ENCODE measurements at places on chromosomes 13 and 19.

- no peak for DNase-seq
These were observed 6.8 kb downstream of the CEACAM1 start for GRCh38 chr19:42521346-42522030.

- no peak for DNase-seq
These were observed 130.4 kb downstream of the DPF1 start for GRCh38 chr19:38093587-38093986.

DNA sequence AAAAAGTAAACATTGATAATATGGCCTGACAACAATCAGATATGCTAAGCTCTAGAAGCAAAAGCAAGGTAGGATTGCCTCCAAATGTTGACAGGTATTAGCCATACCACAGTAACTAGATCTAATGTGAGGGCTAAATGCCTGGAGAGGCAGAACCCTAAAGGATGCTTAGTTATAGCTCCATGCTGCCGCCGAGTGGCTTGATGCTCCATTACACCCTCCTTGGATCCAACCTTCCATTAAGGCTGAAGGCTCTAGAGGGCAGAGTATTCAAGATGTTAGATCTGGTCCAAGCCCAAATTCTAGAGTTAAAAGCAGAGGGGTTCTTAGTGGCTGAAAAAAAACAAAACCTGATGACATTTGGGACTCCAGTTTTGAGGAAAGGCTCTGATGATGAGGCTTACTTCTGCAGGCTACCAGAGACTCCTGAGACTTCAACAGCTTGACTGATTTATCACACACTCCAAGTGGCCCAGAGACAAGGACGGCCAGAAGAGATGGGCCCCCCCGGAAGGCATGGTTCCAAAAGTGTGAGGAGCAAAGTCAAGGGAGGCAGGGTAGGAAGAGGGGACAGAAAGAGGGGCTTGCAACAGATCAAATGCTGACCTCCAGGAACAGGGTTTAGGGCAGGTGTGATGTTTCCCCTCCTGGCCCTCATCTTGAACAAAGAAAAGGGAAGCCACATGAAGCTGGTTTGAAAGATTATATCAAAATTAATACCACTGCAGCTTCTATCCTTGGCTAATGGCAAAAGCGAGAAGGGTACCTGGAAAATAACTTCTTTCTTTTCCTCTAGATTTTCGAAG lies 21.9 kb upstream of the CPB2 start:
- DNase-seq: peak; percentile 23

GRCh38 chr13:99196466-99197116 lies 4.1 kb upstream of the UBAC2 start:
- DNase-seq: no peak

GRCh38 chr19:49613374-49613773 lies 22.4 kb downstream of the PRR12 start:
- DNase-seq: no peak

DNA sequence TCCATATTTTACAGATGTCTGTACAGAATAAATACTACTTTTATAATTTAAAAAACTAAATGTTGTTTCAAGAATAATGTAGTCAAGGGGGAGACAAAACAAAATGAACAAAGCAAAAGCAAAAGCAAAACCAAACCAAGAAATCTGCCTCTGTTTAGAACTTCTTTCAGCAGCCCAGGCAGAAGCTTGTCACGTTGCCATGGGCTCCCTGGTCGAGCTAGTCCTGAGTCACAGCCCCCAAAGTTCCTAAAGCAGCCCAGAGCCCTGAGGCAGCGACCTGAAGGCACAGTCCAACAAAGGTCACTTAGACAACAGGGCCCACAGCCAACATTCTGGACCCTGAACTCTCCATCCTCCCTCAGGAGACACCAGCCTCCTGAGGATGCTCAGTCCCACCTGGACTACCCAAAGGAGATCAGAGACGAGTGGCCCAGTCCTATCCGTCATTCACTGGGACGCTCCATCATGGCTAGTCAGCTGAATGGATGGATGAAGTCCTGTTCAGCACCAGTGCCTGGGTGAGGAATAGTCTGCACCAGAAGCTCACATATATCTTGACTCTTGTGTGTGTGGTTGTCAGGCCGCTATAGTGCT lies 41.7 kb downstream of the SIAH3 start:
- DNase-seq: no peak

- DNase-seq: no peak
These were observed 460 bp downstream of the KMT5C start for GRCh38 chr19:55339889-55340783.

DNA sequence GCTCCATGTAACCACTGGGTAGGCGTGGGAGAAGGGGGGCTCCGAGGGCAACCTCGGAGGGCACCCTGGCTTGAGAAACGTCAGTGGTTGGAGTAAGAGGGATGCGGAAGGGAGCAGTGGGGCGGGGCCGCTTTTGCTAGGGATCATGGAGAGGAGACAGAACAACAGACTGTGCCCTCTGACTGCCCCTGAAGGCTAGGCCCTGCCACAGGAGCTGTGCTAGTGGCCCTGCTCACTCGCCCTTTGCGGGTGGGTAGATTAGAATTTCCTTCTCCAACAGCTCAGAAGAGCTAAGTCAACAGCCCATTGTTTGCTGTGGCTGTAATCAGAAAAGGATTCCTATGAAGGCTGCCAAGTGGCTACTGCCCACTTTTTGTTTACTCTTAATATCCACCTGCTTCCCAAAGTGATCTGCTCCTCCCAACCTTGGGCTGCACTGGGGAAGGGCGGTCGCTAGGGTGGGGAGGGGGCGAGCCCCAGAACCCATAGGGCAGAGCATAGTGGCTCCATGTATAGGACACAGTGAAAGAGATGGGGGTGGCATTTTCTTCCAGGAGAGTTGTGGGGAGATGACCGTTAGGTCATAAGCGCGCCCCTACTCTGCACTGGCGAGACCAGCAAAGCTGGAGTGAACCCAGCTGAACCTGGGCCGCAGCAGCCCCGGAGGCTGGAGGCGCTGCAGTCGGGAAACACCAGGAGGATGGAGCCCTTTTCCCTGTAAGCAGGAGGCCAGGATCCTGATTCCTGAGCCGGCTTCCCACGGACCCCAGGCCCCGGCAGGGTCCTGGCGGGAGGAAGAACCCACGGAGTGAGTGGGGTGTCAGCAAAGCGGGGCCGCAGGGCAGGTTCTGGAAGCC lies 1.9 kb upstream of the C1QTNF9 start:
- DNase-seq: no peak

DNA sequence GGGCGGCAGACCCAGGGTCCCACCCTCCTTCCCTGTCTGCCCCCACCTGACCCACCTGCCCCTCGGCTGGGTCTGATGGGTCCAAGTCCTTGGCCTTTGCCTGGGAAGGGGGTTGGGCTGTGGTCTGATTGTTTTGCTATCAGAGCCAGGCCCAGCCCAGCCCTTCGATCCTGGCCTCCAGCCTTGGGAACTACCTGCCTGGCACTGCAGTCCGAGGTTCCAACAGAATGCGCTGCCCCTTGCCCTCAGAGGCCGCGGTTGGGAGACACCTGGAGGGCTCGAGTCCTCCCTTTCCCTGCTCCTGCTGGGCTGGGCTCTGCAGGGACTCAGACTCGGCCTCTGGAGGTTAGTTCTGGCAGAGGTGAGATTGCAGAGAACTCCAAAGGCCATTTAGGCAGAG lies 1.6 kb downstream of the CCL25 start:
- DNase-seq: no peak

DNA sequence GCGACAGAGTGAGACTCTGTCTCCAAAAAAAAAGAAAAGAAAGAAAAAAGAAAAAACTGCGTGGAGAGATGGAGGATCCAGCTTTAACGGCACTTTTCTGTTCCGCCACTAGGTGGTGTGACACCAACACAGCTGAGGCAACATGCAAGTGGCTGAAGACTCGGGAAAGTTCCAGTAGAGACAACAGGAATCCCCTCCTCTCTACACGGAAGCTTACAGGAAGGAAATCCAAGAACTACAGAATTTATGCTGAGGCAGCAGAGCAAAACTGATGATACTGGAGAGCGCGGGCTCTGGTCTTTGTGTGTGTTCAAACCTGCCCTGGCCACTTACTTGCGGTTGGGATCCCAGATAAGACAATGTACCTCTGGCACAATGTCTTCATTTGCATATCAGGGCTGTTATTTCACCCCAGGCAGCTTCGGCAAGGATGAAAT lies 9.9 kb downstream of the RANBP3 start:
- no peak for DNase-seq

GRCh38 chr19:1551068-1552040 lies 16.8 kb downstream of the MEX3D start:
- DNase-seq: no peak

DNA sequence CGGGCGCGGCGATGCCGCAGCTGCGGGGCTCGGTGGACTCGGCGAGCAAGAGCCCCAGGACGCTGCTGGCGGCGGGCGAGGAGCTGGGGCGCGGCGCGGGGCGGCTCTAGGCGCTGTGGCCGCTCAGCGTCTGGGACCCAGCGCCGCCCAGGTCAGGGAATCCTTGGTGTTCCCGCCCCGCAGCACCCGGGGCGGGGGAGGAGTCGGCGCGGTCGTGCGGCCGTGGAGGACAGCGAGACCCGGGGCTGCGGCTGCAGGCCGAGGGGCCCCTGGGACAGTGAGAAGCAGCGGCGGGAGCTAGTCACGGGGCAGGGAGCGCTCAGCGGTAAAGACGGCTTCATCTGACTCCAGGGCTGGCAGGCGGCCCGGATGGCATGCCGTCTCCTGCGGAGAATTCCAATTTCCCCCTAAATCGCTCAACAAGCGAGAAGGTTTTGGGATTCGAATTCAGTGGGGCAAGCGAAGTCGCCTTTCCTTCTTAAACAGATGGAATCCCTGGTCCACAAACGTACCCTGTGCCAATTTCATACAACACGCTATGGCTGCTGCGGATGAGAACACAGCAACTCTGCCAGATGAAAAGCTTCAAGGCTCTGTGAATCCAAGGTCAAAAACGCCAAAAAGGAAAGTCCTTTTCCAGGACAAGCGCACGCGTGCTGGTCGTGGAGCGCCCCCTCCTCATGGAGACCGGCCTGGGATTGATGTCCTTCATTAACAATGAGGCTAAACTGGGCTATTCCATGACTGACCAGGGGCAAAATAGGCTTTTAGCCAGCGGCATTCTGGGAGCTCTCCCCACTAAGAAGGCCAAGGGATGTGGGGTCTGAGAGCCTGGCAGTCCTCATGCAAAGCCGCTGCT lies 4.2 kb upstream of the ZSCAN4 start:
- no peak for DNase-seq

GRCh38 chr19:28334419-28334818 lies 878.5 kb downstream of the UQCRFS1 start:
- no peak for DNase-seq

GRCh38 chr13:78241278-78241919 lies 322.8 kb upstream of the EDNRB start:
- no peak for DNase-seq

- no peak for DNase-seq
These were observed 36.6 kb downstream of the SERTM1 start for GRCh38 chr13:36710396-36710795.

GRCh38 chr19:34305221-34306083 lies 51.1 kb downstream of the GARRE1 start:
- no peak for DNase-seq

- no peak for DNase-seq
These were observed 1.3 kb upstream of the INTS6 start for GRCh38 chr13:51453959-51454703.

DNA sequence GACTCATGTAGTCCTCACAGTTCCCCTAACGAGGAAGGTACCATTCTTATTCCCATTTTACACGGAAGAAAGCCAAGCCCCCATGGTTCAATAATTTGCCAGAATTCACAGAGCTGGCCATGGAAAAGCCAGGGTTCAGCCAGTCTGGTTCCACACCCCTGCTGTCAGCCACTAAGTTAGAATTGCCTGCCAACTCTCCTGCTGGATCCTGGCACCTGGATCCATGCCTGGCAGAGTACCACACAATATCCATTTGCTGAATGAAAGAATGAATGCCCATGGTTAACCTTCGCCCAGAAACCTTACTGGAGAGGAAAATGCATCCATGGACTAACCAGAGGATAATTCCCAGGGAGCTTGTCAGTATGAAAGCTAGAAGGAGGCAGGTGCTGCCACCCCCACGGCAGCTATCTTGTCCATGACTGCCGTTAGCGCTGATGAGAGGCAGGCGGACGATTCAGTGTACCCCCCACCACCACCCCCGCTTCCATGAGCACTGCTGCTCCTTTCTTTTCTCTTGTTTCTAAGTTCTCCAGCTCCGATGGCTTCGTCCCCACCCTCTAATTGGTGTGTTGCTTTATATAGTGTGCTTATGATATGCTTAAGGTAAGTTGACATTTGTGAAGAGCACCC lies 114.5 kb downstream of the SLC7A1 start:
- DNase-seq: no peak

GRCh38 chr13:106917673-106918556 lies 350.0 kb upstream of the ARGLU1 start:
- no peak for DNase-seq

- DNase-seq: no peak
These were observed 13.7 kb downstream of the LMTK3 start for GRCh38 chr19:48497728-48498594.

DNA sequence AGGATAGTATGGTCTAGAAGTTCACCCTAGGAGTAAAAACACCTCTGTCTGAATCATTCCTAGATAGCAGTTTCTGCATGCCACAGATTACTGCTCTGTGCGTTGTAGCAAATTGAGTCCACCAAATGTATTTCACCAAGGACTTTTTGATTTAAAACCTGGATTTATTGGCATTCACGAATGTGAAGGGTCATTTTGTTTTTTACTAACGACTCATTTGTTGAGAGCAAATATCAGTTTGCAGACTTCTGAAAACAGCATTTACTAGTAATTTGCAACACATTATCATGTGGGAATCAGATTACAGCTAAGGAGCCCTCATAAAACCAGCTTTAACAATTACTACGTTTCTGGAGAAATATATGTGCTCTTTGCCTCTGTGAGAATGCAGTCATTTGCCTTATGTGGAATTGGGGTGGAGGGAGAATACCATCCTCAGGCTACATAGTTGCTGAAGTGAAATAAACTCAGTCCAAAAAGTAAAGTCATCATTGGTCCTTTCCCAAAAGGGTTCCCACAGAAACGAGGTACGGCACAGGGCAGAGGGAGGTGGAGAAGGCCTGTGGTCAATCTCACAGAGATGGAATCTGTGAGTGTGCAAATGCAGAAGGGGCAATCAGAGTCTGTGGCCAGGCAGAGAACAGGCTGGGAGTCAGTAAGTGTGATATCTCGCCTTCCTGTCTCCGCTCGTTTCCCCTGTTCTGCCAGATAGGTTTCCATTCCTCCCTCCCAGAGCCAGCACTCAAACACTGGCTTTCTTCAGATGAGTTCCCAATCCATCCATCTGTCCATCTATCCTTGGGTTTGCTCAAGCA lies 63.1 kb downstream of the DLEU7 start:
- DNase-seq: no peak

- no peak for DNase-seq
These were observed 36.7 kb downstream of the LNX2 start for GRCh38 chr13:27583645-27584044.

- DNase-seq: peak; percentile 6
These were observed 13.2 kb upstream of the LHFPL6 start for GRCh38 chr13:39616087-39616694.

DNA sequence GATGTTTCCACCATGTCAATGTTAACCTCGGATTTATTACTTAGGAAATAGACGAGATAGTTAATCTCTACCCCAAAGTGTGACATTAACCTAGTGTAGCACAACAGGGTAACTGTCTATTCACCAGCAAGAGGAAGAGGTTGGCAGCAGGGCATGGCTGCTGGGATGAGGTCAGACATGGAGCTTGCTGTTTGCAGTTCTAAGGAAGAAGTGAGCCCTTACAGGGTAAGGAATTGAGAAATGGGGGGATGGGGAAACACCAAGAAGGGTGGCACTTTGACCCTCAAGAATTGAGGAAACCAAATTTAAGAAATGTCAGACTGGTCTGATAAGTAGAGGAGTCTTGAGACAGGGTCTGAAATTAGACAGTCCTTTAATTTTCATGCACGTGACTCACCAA lies 62.4 kb downstream of the MBD3L2B start:
- no peak for DNase-seq

Data from activated CD8-positive, alpha-beta memory T cell treated with anti-CD3 and anti-CD28 coated beads for 1 hour (primary cell).